Small intestine (tissue), 16 donors: ENCODE measurements at places on chromosomes 1 and 21. TPM values are rescaled to one million over a fixed set of nuclear protein-coding genes. Genes with fewer than 3 reads are reported as not detected.

Gene FALEC
- polyA plus RNA-seq: not detected

DNA sequence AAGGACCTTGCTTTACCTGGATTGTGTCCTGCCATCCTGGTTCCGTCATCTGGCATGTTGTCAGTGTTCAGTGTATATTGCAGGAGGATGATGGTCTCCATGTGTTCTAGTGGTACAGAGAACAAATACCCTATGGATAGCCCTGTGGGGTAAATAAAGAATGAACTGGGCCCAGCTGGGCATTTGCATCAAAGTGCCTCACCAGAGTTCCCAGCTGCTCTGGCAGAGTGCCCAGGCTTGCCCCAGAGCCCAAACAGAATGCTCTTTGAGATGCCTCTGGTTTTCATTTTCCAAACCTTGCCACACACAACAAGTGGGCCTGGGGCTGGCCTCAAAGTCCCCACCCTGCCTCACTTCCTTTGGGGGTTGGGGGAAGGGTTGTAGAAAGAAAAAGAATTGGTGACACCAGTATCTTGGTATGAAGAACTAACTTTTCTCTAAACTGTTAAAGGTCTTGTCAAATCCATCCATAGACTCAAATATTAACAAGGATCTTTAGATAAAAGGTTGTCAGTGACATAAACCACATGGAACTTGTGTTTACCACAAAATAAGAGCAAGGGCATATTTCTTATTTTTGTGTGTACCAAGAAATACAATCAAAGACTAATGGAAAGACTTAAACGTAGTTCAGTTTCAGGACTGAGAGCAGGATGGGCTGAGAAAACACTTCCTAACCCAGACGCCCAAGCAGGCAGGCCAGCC, 82.2 kb downstream of the LMO4 start:
- DNase-seq: no peak

GRCh38 chr1:10979483-10979920, 33.0 kb upstream of the TARDBP start:
- no peak for DNase-seq

DNA sequence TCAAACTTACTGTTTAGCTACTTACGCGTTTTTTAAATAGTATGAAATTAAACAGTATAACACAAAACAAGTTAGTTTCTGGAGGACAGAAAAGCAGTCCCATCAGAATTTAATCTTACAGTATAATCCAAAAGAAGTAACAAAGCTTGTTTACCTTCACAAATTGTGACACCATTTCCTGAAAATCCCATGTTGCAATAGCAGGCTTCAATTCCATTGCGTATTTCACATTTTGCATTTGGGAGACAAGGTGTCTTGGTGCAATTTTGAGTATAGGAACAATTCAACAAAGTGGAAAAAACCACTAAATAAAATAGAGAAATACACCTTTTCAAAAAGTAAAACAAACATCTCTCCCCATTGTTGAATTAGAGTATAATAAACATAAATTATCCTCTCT, 1.6 kb downstream of the ADGRL4 start:
- DNase-seq: no peak

Gene TOR1AIP1
- 5.8 TPM for polyA plus RNA-seq

Gene RGS4
- polyA plus RNA-seq: 1.7 TPM

Gene MPZ
- polyA plus RNA-seq: 0.67 TPM

DNA sequence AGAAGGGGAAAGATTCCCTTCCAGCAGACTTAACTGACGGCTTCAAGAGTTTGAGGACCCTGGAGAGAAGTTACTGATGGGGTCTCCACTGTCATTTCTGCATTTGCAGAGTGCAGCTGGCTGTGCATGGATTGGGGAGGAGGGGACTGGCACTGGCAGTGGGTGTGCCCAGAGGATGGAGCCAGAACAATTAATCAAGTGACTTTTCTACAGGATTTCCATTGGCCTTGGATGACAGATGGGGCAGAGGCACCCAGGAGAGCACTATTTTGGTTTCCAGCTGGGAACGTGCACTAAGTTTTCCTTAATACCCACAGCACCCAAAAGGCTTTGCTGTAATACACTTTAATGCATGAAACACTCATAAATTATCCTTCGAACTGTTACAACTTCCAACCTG, 1.3 kb downstream of the NGF start:
- no peak for DNase-seq

GRCh38 chr1:44112486-44112885, 6.1 kb upstream of the KLF17 start:
- no peak for DNase-seq

Gene PADI4
- polyA plus RNA-seq: not detected

Gene SESN2
- polyA plus RNA-seq: 42.1 TPM

GRCh38 chr21:39115576-39116235, 67.5 kb downstream of the PSMG1 start:
- no peak for DNase-seq

Gene C1orf185
- polyA plus RNA-seq: not detected

DNA sequence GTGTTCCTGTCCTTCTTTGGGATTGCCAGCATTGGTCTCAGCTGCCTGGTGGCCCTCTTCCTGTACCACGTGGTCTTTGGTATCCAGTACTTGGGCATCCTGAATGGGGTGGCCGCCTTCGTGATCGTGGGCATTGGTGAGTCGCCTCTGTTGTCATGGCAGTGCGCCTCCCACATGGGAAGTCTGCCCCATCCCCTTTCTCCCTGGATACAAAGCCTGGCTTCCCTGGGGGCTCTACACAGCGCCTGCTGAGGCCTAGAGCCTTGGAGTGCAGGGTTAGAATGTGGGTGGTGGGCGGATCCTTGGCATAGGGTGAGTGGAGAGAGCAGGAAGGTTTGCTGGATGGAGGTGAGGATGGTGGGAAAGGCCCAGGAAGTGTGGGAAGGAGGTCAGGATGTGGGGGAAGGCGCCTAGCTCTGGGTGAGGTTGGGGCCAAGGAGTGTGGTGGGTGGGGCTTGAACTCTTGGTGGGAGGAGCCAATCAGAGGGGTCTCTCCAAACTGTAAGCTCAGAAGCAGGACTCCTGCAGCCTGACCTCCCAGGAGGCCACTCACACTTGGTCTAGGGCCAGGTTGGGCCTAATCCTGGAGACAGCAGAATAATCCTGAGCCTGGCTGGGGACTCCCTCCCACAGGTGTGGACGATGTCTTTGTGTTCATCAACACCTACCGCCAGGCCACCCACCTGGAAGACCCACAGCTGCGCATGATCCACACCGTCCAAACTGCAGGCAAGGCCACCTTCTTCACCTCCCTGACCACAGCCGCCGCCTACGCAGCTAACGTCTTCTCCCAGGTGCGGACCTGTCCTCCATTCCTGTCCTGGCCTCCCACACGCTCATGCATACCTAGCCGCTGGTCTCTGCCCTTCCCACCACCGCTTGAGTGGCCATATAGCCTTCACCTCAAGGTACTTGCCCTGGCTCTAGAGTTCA, 36.7 kb downstream of the DISP3 start:
- DNase-seq: no peak

- no peak for DNase-seq
Observed at GRCh38 chr1:29700491-29700890, 464.2 kb downstream of the PTPRU start.

DNA sequence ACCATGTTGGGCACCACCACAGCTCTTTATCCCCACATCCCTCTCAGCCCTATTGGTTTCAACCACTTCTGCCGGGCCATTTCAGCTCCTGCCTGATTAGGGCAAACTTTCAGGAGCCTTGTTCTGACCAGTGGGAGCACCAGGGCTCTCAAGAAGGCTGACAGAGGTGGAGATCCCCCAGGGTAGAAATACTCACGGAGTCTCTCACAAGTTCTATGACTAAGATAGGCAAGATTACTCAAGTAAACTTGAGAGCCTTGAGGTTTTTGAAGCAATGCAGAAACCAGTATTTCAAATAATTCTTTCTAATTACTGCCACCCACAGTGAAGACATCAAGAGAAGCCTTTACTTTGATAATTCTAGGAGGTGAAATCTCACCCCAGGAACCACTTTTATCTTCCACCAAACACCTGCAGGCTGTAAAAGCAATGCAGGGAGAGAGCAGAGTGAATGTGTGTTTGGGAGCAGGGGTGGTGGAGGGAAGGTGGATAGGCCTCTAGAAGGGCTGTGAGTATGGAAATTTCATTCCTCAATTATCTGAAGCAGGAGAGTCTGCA, 6.6 kb upstream of the PTCH2 start:
- no peak for DNase-seq

Gene CCDC27
- polyA plus RNA-seq: not detected

DNA sequence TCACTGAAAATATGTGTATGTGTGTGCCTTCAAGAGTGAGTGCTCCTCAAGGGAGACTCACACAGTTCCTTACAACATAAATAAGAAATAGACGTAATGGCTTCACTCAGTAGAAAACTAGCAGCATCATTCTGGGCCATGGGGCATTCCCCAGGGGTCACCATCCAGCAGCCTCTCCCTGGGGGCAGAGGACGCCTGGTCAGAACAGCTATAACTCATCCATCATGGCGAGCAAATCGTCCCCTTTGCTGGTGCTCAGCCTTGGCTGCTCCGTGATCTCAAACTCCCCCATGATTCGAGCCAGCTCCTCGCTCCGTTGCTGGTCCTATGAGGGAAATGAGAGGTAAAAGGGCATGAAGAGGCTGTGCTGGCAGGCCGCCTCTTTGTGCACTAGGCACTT, 20.2 kb upstream of the LSM10 start:
- no peak for DNase-seq

GRCh38 chr1:73899311-73899710, 298.7 kb downstream of the LRRIQ3 start:
- no peak for DNase-seq

Gene CELA2B
- not detected for polyA plus RNA-seq

Gene SCMH1
- polyA plus RNA-seq: 23.2 TPM

Gene KMO
- 0.45 TPM for polyA plus RNA-seq

DNA sequence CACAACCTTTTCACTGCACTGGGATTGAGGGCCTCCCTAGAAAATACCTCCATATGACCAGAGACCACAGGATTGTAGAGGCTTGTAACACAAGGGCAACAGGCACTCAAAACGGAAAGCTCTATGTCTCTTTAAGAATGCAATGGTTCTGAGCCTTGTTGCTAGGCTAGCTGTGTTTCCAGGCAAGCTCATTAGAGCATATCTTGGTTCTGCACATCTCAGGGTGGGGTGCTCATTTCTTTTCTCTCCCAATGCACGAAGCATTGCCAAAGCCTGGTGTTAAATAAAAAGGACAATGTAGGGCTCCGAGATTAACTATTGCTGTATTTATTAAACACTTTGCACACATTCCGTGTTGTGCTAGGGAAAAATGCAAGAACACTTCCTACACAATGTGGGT, 315.9 kb downstream of the PRDM2 start:
- DNase-seq: no peak

- DNase-seq: no peak
Observed at GRCh38 chr1:224736619-224737352, 120.7 kb downstream of the CNIH3 start.

DNA sequence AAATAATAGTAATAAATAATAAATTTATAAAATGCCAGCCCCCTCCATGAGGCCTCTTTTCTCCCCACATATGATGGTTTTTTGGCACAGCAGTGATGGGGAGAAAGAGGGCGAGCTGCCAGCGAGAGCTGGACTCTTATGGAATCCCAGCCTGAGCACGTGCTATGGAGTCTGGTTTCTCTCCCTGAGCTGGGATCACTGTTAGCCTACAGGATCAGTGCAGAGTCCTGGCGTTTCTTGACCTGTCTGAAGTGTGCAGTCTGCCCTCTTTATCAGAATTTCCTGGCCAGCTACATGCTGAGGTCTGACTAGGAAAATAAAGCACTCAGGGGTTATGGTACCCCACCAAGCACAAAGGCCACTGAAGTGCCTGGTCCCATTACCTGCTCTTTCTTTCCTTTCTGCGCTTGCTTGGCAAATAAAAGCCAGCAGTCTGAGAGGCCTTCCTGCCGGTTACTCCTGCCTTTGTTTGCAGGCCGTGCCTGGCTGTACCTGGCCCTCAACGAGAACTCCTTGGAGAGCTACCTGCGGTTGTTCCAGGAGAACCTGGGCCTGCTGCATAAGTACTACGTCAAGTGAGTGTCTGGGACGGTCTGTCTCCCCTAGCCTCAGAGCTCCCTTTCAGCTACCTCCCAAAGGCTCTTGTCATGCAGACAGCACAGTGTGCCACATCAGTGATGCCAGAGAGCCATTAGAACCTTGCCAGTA, 18.5 kb upstream of the SLC25A34 start:
- no peak for DNase-seq

Gene RXFP4
- 0.82 TPM for polyA plus RNA-seq

DNA sequence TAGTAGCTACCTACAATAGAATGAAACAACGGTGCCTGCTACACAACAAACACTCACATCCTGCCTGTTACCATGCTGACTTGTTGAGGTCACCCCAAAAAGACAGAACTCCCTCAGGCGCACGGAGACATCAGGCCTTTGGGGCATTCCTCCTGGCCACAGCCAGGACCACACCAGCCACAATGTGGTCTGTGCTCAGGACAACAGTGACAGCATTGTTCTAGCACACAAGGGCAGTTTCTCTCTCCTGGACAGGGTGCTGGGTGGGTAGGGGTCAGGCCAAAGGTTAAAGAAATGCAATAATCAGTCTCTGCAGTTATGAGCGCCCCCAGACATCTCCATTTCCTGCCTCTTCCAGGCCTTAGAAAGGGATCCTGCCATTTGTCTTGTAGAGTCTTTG, 39.5 kb downstream of the CTNNBIP1 start:
- DNase-seq: no peak

Gene OR2AK2
- polyA plus RNA-seq: not detected

DNA sequence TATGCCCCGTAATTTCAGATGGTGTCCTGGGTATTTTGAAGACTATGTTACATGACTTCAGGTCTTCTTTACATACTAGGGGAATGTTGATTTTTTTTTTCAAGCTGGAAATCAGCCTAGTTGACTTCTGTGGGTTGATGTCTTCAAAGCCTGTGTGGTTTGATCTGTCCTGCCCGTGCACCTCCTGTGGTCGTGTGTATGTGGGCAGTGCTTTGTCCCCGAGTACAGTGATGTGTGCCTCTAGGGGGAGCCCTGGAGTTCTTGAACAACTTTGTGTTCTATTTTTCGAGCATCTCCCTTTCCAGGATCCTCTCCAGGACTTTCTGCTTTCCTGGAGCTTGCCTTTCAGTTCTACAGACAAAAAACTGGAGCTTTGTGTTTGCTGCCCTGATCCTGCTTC, 28.9 kb downstream of the OBSCN start:
- no peak for DNase-seq
